ENCODE measurements at places on chromosomes 16 and 17.
A peak's percentile ranks its signal among the peaks of the same experiment; 100 is the strongest.

- no peak overlapping the region for H3K27ac ChIP-seq
- no peaks in the 10 kb centered on the region for H3K27me3 ChIP-seq
- peak; percentile 92 for DNase-seq
These were observed 12.5 kb upstream of the RHBDL3 start for GRCh38 chr17:32253117-32253611.

- no peak for DNase-seq
- no peaks in the 10 kb centered on the region for H3K36me3 ChIP-seq
- no peaks in the 10 kb centered on the region for H3K27me3 ChIP-seq
- H3K4me3 ChIP-seq, result no peak overlapping the region
- peaks cover 63% of the 10 kb centered on the region for H3K4me1 ChIP-seq
These were observed 64.5 kb downstream of the MPRIP start for GRCh38 chr17:17106756-17107155.

GRCh38 chr17:29777663-29778062 is 152.4 kb downstream of the SSH2 start:
- H3K27ac ChIP-seq, result no peak overlapping the region
- H3K4me3 ChIP-seq, result no peak overlapping the region
- no peaks in the 10 kb centered on the region for H3K36me3 ChIP-seq
- DNase-seq, result no peak

GRCh38 chr16:3180445-3180878 is 7.5 kb upstream of the OR1F1 start:
- peaks cover 36% of the 10 kb centered on the region for H3K27me3 ChIP-seq
- no peaks in the 10 kb centered on the region for H3K36me3 ChIP-seq
- H3K4me1 ChIP-seq, result peaks cover 15% of the 10 kb centered on the region
- no peak overlapping the region for H3K27ac ChIP-seq
- DNase-seq, result no peak

GRCh38 chr17:38870259-38871165 is 654 bp downstream of the LASP1 start:
- H3K27ac ChIP-seq, result peak overlapping the region; percentile 96
- peaks cover 60% of the 10 kb centered on the region for H3K4me1 ChIP-seq
- H3K27me3 ChIP-seq, result no peaks in the 10 kb centered on the region
- DNase-seq, result peak; percentile 75
- H3K36me3 ChIP-seq, result no peaks in the 10 kb centered on the region
- H3K4me3 ChIP-seq, result peak overlapping the region; percentile 92
